ENCODE measurements at places on chromosomes 13 and 19.

- DNase-seq: no peak
These were observed 7.8 kb upstream of the SIGLECL1 start for GRCh38 chr19:51242881-51243630.

GRCh38 chr19:18319591-18320135, 3.2 kb downstream of the LSM4 start:
- DNase-seq: no peak

DNA sequence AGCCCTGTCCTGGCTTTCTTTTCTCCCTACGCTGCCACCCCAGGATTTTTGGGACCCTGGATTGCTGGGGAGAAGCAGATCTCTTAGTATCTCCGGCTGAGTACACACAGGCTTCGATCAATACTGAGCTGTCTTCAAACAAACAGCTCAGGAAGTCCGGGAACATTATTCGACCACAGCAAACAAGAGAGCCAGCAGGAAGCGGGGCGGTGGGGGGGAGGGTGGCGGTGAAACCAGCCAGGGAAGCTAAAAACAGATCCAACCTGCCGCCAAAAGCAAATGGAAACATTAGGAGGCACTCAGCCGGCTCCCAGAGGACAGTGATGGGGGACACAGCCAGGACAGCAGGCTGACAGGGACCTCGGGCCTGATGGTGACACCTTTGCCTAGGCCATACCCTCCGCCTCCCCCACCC, 12.2 kb upstream of the BCAM start:
- no peak for DNase-seq

- no peak for DNase-seq
These were observed 640 bp upstream of the EPOR start for GRCh38 chr19:11384778-11385129.

DNA sequence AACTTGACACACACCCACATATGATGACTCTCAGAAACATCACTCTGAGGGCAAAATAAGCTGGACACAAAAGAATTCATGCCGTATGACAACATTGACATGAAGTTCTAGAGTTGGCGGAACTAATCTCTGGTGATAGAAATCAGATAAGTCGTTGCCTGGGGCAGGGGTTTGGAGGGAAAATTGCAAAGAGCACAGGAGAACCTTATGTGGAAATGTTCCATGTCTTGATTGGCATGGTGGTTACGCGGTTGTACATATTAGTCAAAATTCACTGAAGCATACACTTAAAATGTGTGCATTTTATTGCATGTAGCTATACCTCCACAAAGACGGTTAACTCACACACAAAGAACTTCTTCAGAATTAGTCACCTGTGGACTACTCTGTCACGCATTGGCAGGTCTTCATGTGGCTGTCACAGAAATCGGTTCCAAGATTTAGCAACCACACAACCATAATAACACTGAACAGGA, 137.8 kb upstream of the GJB6 start:
- no peak for DNase-seq

- no peak for DNase-seq
These were observed 132.7 kb downstream of the UGGT2 start for GRCh38 chr13:95920485-95920884.

GRCh38 chr19:55384131-55384919, at the start of gene TMEM238:
TSS of gene TMEM238 (minus strand) at chr19:55384292. CDS start at chr19:55384259, 33 bp downstream.
- DNase-seq: no peak

GRCh38 chr13:93715866-93716265, 489.3 kb downstream of the GPC6 start:
- DNase-seq: no peak

GRCh38 chr13:110382229-110382628, 75.1 kb downstream of the COL4A2 start:
- no peak for DNase-seq

GRCh38 chr19:16233081-16233776, 35.5 kb downstream of the AP1M1 start:
- DNase-seq: no peak

DNA sequence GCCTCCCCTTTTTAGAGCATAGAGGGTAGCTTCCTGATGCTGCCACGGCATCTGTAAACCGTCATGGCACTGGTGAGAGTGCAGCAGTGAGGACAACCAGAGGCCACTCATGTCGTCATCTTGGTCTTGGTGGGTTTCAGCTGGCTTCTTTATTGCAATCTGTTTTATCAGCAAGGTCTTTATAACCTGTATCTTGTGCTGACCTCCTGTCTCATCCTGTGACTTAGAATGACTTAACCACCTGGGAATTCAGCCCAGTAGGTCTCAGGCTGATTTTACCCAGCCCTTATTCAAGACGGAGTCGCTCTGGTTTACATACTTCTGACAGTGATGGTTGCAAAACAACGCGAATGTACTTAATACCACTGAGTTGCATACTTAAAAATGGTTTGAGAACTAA, 14.4 kb upstream of the FBN3 start:
- no peak for DNase-seq

DNA sequence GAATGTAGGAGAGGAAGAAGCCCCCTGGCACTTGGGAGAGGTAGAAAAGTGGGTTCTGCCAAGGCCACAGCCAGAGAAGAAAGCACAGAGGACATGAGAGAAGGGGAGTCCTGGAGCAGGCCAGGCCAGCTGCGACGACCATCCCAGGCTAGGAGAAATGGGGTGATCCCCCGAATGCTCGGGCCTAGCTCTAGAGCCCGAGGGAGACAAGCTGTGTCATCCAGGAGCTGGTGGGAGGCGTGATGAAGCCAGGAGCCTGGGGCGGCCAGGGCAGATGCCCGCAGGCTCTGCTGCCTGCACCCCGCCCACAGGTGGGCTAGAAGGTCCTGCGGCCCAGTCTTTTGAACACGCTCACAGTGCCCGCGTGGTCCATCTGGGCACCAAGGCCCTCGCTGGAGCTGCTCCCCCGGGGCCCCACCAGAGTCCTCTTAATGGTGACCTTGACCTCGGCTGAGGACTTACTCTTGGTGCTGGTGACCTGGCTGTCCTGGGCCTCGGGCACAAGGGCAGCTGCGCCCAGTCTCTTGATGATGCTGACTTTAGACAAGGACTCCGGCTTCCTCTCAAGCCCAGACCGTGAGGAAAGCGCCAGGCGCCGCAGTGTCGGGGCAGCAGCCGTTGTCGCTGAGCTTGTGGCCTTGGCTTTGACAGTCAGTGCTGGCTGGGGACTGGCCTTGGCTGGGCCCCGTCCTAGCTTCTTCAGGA, 26.5 kb downstream of the C19orf47 start:
- DNase-seq: no peak

GRCh38 chr13:70604448-70604847, 496.2 kb upstream of the KLHL1 start:
- DNase-seq: no peak

DNA sequence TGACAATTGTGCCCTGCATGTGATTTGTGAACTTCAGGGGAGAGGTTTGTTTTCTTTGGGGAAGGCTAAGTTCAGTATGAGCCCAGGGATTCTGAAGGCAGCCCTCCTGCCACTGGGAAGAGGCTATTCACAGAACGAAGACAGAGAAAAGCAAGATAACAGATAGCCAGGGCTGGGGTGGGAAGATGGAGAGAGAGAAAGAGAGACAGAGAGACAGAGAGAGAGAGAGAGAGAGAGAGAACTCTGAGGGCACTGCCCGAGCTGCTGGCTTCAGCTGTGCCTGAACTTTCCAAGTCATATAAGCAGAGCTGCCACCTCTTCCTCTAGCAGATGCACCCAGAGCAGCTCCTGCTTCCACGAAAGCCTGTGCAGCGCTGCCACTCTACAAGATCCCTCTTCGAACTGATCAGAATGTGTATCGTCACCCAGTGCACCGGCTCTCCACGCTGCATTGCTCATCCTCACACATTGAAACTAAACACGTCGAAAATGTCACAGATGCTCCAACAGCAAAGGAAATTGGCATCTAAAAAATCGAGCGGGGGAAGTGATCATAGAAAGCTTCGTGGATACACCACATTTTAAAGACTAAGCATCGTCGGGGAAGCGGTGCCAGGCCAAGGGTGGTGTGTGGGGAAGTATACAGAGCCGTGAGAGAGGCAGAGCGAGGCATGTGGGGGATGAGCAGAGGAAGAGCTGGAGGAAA, 81.8 kb upstream of the SIAH3 start:
- DNase-seq: no peak

GRCh38 chr19:47227352-47228167, 3.4 kb downstream of the BBC3 start:
- peak; percentile 93 for DNase-seq

DNA sequence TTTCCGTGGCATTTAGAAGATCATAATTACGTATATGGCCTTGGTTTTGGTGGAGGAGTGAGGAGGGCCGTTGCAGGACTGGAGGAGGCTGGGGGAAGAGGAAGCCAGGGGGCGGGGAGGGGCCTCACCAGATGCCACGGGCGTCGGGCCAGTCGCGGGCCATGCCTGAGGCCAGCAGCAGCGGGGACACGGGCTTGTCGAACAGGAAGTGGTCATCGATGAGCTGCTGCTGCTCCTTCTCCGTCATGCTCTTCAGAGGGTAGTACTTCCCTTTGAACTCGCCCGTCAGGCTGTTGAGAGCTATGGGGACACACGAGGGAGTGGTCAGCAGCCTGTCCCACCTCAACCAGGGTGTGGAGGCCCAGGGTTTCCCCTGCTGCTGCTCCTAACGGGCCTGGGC, 11.1 kb downstream of the CKM start:
- DNase-seq: no peak

DNA sequence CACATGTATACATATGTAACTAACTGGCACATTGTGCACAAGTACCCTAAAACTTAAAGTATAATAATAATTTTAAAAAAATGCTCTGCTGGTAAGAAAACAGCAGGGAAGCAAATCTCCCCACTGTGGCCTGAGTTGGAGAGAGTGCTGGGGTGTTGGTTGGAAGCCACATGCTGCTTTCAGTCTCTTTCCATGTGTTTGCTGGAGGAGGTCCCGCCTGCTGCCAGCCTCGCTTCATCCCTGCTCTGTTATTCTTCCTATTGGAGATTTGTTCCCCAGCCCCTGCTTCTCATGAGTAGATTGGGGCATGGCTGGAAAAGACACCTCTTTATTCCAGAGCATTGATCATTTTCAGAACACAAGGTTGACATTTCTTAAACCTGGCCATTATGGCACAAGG, 230.5 kb downstream of the FGF9 start:
- DNase-seq: no peak

GRCh38 chr19:1423436-1424191, 14.6 kb upstream of the RPS15 start:
- no peak for DNase-seq

- DNase-seq: no peak
These were observed 21.9 kb downstream of the PLEKHJ1 start for GRCh38 chr19:2214251-2214650.

DNA sequence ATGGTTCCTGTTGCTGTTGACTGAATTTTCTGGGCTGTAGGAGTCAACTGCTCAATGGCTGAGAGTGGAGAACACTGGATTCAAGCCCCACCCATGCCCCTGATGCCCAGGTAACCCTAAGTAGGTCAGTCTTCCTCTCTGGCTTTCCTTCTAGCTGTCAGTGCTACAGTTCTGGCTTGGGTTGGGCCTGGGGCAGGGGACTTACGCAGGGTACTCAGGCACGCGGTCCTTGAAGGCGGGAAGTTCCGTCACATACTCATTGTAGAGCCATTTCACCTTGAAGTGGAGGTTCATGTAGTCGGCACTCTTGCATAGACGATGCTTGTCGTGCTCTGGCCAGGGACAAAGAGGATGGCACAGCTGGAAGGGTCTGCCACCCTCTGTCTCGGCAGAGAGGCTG, 55.6 kb downstream of the UNC13A start:
- DNase-seq: no peak

DNA sequence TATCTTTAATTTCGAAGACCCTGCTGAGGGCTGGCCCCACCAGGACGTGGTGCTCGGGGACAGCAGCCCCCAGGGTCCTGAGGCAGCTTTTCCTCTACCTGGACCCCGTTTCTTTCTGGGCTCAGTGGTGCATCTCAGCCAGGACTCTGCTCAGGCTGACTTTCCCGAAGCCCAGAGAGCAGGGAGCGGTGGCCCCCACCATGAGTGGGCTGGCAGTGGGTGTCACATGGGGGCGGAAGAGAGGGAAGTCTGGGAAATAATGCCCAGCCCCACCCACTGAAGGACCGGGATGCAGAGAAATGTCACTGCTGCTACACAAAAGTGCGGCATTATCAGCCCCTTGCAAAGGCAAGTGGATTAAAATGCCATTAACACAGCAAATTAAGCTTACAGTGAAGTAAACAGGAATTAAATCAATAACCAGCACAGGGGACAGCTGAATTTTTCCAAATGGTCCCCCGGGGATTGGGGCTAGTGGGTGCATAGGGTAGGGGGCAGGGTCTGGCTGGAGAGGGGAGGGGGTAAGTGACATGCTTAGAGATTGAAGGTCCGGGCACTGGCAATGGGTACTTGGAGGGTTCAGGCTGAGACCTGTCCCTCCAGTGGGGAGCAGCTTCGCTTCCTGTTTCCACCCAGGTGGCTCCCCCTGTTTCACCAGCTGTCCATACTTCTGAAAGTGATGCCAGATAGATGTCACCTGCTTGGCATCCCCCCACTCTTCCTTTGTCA, 177.3 kb downstream of the URI1 start:
- no peak for DNase-seq

DNA sequence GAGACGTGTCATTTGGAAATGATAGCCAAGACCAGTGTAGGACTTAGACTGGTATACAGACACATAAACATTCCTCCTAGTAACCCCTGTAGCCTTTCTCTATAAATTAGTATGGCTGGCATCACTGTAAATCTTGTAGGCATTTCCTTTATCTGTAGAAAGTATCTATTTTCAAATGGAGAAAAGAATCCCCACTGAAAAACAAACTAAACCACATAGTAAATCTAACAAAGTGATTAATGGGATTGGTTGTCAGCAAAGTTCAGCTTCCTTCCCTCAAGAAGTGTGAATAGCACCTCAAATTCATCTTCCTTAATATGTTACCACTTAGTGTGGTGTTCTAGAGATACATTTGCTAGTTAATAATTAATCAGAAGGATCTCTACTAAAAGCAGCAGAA, 119.4 kb upstream of the NBEA start:
- DNase-seq: no peak

DNA sequence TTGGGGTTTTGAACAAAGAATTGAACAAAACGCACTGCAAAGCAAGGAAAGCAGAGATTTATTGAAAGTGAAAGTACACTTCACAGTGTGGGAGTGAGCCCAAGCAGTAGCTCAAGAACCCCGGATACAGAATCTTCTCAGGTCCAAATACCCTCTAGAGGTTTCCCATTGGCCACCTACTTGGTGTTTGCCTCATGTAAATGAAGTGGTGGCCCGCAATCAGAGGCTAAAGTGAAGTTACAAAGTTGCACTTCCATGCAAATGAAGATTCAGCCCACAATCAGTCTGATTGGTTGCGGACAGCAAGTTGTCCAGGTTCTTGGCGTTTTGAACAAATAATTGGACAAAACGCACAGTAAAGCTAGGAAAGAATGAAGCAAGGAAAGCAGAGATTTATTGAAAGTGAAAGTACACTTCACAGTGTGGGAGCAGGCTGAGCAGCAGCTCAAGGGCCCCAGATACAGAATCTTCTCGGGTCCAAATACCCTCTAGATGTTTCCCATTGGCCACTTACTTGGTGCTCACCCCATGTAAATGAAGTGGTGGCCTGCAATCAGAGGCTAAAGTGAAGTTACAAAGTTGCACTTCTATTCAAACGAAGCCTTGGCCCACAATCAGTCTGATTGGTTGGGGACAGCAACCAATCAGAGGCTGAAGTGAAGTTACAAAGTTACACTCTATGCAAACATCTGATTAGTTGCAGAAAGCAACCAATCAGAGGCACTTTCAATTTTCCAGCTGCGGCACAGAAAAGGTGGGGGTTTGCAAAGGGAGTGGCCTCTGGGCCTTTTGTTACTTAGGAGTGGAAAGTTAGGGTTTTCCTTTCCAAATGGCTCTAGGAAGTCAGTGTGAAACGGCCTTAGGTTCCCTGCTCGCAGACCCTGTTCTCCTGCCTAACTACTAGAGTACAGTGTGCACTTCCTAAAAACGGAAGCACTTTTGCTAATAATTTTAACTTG, 4.8 kb upstream of the TM9SF2 start:
- DNase-seq: peak; percentile 38

All from fibroblast of the conjunctiva (primary cell).